Activated CD8-positive, alpha-beta memory T cell treated with anti-CD3 and anti-CD28 coated beads for 1 hour (primary cell): ENCODE measurements at places on chromosomes 2 and 18.

- no peak for DNase-seq
Measured at GRCh38 chr2:68970566-68971265, 3.7 kb upstream of the GKN1 start.

GRCh38 chr2:129165006-129165405 is 814.5 kb upstream of the RAB6C start:
- DNase-seq: no peak

DNA sequence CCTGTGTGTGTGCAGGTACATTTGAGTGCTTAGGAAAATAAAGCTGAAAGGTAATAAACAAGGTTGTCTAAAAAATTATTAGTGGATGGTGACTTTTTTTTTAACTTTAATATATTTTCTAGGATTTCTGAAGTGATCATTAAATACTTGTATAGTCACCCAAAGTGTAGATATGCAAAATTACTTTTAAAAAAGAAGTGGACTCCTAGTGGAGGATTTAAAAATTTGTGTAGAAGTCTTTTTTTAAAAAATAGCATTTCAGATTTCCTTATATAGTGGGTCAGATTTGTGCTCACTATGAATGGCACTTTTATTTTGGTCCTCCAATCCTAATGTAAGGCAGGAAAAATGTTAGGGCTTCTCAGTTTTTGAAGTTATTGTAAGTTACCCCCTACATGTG is 3.9 kb downstream of the GORASP2 start:
- no peak for DNase-seq

DNA sequence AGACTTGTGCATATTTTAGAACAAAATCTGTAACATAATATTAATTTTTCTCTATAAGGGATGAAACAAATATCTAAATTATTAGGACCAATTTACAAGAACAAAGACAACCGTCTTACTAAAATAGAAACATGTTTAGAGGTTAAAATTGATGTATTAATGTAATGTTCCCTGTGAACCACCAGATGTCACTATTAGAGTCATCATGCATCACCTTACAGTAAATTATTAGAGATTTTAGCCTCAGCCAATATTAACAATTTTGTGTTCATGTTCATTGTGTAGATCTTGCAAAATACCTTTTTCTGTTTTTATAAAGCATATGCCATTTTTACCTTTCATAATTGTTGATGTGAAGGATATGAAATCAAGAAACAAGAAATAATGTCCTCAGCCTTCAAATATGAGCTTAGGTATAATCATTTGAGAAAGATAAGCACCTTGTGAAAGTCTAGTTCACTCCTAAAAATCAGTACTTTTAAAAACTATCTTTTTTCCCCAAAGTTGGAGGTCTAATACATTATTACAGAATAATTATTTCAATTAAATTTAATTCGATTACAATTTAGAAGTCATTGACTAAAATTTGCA is 344.3 kb upstream of the KCNH7 start:
- DNase-seq: no peak

- no peak for DNase-seq
Measured at GRCh38 chr2:203580844-203581243, 45.7 kb upstream of the RAPH1 start.

DNA sequence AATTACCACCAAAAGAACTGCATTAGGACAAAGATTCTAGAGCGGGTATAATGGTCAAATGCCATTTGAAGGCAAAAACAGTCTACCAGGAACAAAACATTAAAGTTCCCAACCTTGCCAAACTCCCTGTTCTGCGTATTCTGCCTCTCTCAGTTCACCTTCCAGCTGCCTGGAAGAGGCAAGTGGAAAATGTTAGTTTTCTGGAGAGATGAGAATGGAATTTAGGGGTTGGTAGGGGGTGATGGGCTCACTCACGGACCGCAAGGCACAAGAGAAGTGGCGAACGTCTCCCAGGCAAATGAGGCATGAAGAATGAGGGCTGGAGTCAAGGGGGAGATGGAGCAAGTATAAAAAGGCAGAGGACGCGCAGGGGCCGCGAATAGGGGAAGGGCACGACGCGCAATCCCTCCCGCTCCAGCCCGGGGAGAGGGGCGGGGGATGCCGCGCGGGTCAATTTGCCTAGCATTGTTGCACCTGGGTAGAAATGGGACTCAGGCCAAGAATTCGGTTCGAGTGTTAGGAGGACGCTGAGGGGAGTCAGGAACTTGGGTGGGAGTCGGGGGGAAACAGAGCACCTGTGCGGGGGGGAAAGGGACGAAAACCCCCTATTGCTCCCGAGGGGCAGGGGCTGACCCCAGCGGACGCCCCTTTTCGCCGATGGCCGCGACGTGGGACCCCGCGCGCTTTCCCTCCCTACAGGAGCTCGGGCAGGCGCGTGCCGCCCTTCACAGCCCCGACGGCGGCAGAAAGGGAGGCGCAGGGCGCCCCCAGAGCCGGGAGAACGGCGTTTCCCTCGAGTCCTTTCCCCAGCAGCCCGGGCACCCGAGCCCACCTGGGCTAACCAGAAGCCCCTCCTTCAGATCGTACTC is 573 bp downstream of the PAIP2B start:
- no peak for DNase-seq
